ENCODE measurements at places on chromosomes 12 and 14.

DNA sequence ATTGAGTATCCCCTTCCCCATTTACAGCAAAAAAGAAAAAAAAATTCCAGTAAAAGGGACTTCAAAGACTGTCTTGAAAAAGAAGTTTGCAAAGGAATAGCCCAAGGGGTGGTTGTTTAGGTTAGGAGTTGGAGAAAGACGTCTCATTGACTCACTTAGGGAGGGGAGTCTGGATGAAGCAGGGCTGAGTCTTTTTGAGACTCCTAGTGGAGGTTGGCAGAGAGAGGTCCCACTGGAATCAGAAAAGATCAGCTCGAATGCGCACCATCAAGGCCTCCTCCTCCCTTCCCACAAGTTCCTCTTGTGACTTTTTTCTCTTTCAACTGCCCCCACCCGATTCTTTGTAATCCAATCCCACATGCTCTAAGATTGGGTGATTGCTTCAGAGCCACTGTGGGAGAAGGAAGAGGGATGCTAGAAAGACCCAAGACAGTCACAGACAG lies 1.9 kb downstream of the ARHGEF40 start:
- peak; percentile 84 for DNase-seq

GRCh38 chr14:72178517-72178916 lies 246.3 kb downstream of the RGS6 start:
- DNase-seq, result peak; percentile 1

GRCh38 chr14:96084796-96085195 lies 45.6 kb downstream of the C14orf132 start:
- no peak for DNase-seq

GRCh38 chr12:132154341-132154761 lies 10.1 kb downstream of the NOC4L start:
- DNase-seq, result no peak

All from OCI-M1 (cell line).